Breast epithelium (tissue), 4 donors: ENCODE measurements at places on chromosomes 4 and X. TPM values are rescaled to one million over a fixed set of nuclear protein-coding genes. Genes with fewer than 3 reads are reported as not detected.

GRCh38 chrX:123562342-123563146, 170.3 kb downstream of the THOC2 start:
- no peaks in the 10 kb centered on the region for H3K36me3 ChIP-seq
- no peaks in the 10 kb centered on the region for H3K27me3 ChIP-seq
- H3K4me1 ChIP-seq, result no peaks in the 10 kb centered on the region
- no peak overlapping the region for H3K27ac ChIP-seq
- no peak for DNase-seq

DNA sequence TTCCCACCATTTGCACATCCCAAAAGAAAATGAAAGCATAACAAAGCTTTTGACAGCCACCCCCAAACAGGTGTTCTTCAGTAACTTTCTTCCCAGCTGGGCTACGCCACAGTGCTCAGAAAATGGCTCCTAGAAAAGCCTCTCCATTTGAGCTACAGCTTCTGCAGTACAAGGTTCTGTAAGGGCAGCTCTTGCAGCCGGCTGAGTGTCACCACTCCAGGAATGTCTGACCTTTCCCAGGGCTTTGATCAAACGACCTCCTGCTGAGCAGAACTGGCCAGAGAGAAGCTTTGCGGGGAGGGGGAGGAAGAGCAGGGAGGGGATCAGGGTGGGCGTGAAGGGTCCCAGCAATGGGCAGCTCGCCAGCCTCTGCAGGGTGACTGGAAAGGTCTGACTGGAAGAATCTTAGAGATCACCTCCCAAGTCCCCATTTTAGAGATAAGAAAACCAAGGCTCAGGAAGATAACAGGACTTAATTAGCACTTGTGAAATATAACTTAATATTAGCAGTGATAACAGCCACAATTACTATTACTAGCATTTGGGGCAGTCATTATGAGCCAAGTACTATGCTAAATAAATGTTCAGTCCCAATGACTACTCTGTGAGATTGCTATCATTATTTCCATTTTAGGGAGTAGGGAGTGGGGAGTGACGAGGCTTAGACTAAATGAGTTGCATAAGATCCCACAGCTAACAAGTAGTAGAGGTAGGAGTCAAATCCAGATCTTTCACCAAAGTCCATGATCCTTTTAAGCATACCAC, 51.1 kb downstream of the LEF1 start:
- no peaks in the 10 kb centered on the region for H3K27me3 ChIP-seq
- no peak for DNase-seq
- no peaks in the 10 kb centered on the region for H3K36me3 ChIP-seq
- H3K27ac ChIP-seq, result no peak overlapping the region
- no peaks in the 10 kb centered on the region for H3K4me1 ChIP-seq

The TTC29 gene
- total RNA-seq, result not detected

DNA sequence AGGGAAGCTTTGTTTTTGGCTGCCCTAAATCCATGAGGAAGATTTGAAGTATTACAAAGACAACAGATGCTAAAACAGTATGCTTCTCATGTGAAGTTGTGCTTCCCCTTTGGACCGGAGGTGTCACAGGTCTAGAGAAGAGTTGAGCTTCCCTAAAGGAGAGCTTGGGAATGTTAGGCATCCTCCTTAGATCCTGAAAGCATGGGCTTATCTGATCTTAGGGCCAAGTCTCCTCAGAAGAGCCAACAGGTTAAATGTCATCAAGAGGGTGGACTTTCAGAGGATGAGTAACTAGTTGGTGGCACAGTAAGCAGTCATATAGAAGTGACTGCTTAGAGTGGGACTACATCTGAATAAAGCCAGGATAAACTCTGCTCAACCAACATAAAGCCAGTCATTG, 205.4 kb downstream of the RPA4 start:
- H3K27ac ChIP-seq, result no peak overlapping the region
- no peaks in the 10 kb centered on the region for H3K27me3 ChIP-seq
- H3K4me3 ChIP-seq, result no peak overlapping the region

The TASL gene
- total RNA-seq, result 1.4 TPM
